ENCODE measurements at places on chromosomes 1 and 21.

- DNase-seq: no peak
Measured at GRCh38 chr21:45430521-45431501, 25.8 kb downstream of the COL18A1 start.

GRCh38 chr1:113517346-113517745, 127.0 kb downstream of the MAGI3 start:
- no peak for DNase-seq

- DNase-seq: no peak
Measured at GRCh38 chr1:30911059-30911954, 2.7 kb upstream of the SDC3 start.

GRCh38 chr1:40477678-40478053, 576 bp downstream of the ZFP69 start:
- DNase-seq: no peak

- DNase-seq: no peak
Measured at GRCh38 chr1:32773764-32774463, 43.2 kb downstream of the YARS1 start.

GRCh38 chr1:154951901-154952657, 3.8 kb downstream of the PBXIP1 start:
- no peak for DNase-seq
